ENCODE measurements at places on chromosomes 7 and 10. TPM values are rescaled to one million over a fixed set of nuclear protein-coding genes. Genes with fewer than 3 reads are reported as not detected.

The TAS2R4 gene
- polyA plus RNA-seq, result 1.6 TPM

The RPP30 gene
- 34.5 TPM for polyA plus RNA-seq

The NME8 gene
- not detected for polyA plus RNA-seq

The SLC35B4 gene
- 8.7 TPM for polyA plus RNA-seq

The TMEM213 gene
- polyA plus RNA-seq, result 0.13 TPM

The ADIRF gene
- 11.6 TPM for polyA plus RNA-seq

The ZNRF2 gene
- polyA plus RNA-seq, result 12.5 TPM

The MAP3K8 gene
- polyA plus RNA-seq, result 2.3 TPM

The SKIDA1 gene
- 2.2 TPM for polyA plus RNA-seq

The NDUFB8 gene
- 118 TPM for polyA plus RNA-seq

The OR2A1 gene
- polyA plus RNA-seq, result 0.19 TPM

The LHPP gene
- 8.1 TPM for polyA plus RNA-seq

The PNLIPRP1 gene
- polyA plus RNA-seq, result not detected

The TACR2 gene
- 0.77 TPM for polyA plus RNA-seq

The KEL gene
- 1.1 TPM for polyA plus RNA-seq

The PNLIP gene
- 0.39 TPM for polyA plus RNA-seq

The TFR2 gene
- polyA plus RNA-seq, result 1.3 TPM

The ICA1 gene
- 5.5 TPM for polyA plus RNA-seq

The UBE2D1 gene
- 13.3 TPM for polyA plus RNA-seq

The KCNH2 gene
- 29.3 TPM for polyA plus RNA-seq

The TYSND1 gene
- 5.7 TPM for polyA plus RNA-seq

The ENTPD1 gene
- 10.4 TPM for polyA plus RNA-seq

The CCZ1 gene
- 55.4 TPM for polyA plus RNA-seq

The ACSM6 gene
- not detected for polyA plus RNA-seq

The MLXIPL gene
- 1.7 TPM for polyA plus RNA-seq

The TAS2R16 gene
- not detected for polyA plus RNA-seq

The COBL gene
- 145 TPM for polyA plus RNA-seq

The TMEM254 gene
- 16.3 TPM for polyA plus RNA-seq

The DNAH11 gene
- 0.13 TPM for polyA plus RNA-seq

The RTKN2 gene
- 3.6 TPM for polyA plus RNA-seq

The KNDC1 gene
- 10.7 TPM for polyA plus RNA-seq

The PRKRIP1 gene
- polyA plus RNA-seq, result 30.6 TPM

The LBX1 gene
- polyA plus RNA-seq, result 12.4 TPM

The FAM25A gene
- polyA plus RNA-seq, result not detected

The OR6B1 gene
- not detected for polyA plus RNA-seq

The CPEB3 gene
- polyA plus RNA-seq, result 6.1 TPM

The LHFPL3 gene
- polyA plus RNA-seq, result not detected

The GDF2 gene
- not detected for polyA plus RNA-seq

The AKR1C4 gene
- not detected for polyA plus RNA-seq

The MGMT gene
- 12.1 TPM for polyA plus RNA-seq

The MYL10 gene
- polyA plus RNA-seq, result 9.0 TPM

The SLC26A3 gene
- polyA plus RNA-seq, result not detected

The CCDC172 gene
- polyA plus RNA-seq, result not detected

The TSPAN13 gene
- 74.1 TPM for polyA plus RNA-seq

The SUN3 gene
- polyA plus RNA-seq, result not detected

The SPOCK2 gene
- polyA plus RNA-seq, result 3.6 TPM

The MARVELD1 gene
- polyA plus RNA-seq, result 41.0 TPM

The CXCL12 gene
- 201 TPM for polyA plus RNA-seq
